ENCODE measurements at places on chromosomes 6 and 20.

DNA sequence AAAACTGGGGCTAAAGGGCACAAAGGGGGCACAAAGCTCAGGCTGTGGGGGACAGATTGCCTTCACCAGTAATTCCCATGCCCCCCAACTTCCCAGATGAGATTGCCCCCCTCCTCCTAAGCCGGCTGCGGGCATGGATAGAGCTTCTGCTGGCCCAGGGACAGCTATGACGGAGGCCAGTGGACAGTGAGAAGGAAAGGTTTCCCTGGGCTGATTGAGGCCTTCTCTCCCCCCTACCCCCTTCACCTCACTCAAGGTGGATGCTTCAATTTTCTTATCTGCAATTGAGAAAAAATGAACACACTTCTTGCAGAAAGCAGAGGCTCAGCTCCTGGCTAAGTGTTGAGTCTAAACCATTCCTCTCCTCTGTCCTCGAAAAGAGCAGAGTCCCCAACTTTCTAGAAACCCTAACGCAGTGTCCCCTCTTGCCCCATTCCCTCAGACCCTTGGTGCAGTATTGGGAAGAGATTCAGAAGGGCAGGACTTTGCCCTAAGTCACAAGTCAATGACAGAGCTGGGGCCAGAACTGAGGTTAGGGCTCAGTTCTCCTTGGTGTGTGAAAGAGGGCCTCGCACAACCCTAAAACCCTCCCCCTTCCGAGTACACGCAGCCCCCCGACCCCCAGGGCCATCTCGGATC lies 808 bp downstream of the SDC4 start:
- no peak for DNase-seq

DNA sequence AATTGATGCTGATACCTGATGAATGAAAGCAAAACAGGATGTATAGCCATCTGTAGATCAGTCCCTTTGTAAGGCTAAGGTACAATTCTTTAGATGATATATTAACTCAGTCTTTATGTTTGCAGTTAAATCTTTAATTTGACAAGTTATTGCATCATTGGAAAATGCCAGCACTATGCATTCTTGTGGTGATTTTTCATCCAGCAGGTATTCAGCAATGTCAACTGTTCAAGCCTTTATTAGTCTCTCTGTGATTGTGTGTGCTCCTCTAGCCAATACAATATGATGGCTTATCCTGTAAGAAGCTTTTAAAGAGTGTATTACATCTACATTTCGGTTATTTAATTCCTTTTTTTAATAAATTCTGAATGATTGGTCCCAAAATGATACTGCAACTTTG lies 34.3 kb downstream of the HLA-DMB start:
- peak; percentile 80 for DNase-seq

GRCh38 chr6:46699970-46700369 lies 12.3 kb downstream of the TDRD6 start:
- DNase-seq: no peak

- DNase-seq: peak; percentile 17
These were observed 4.1 kb upstream of the GPR63 start for GRCh38 chr6:96841345-96841744.

DNA sequence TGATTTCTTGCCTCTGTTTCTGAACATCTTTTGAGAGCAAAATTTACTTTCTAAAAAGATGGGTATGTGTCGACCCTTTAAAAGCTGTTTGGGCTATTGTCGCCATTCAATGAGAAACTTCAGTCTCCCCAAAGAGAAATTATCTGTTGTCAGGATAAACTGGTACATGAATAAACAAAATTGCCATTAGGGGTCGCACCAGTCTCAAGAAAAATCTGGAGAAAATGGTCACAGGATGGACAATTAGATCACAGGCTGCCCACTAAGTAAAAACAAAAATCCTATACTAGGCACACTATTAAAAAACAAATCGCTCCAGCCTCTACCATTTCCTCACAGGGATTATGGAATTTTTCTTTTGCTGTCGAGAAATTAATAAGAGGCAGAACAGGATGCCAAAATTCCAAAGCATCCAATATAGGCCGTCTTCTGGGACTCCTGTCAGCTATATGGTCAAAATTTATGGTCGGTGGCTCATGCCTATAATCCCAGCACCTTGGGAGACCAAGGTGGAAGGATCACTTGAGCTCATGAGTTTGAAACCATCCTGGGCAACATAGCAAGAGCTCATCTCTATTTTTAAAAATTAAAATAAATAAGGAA lies 5.5 kb upstream of the HLA-E start:
- DNase-seq: peak; percentile 61

DNA sequence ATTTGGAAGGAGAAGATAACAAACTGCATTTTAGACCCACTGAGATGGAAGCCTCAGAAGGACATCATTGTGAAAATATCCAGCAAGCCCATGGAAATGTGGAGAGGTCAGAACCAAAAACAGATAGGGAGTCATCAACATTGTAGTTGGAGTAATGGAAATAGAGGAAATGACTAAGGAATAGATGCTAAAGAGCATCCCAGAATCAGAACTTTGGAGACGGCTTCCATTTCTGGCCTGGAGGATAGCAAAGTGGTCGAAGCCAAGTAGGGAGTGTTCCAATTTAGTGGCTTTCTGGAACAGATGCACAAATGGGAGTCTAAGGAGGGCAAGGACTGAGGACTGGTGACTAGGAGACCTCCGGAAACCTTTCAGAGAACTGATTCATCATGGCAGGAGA lies 3.6 kb downstream of the BEND6 start:
- DNase-seq: peak; percentile 59

DNA sequence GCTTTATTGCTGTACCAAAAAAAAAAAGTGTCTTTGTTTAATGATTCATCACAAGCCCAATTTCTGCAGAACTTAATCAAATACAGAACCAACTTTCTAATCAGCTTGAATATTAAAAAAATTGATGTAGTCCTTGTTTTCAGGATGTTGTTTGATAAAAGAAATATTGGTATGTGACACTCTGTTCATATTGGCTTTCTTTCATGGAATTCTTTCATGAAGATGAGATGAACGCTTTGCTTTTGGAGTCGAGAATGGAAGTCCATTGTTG lies 184.3 kb downstream of the ZNF217 start:
- DNase-seq: no peak

- DNase-seq: no peak
These were observed 148.4 kb downstream of the TBXT start for GRCh38 chr6:166019214-166019613.

- DNase-seq: no peak
These were observed 18.4 kb downstream of the GMPR start for GRCh38 chr6:16256781-16257180.

GRCh38 chr6:132648356-132648755 lies 10.6 kb downstream of the TAAR1 start:
- DNase-seq: peak; percentile 57

GRCh38 chr6:22112461-22112860 lies 184.4 kb downstream of the PRL start:
- no peak for DNase-seq

GRCh38 chr6:125469915-125470314 lies 168.1 kb upstream of the HDDC2 start:
- no peak for DNase-seq

DNA sequence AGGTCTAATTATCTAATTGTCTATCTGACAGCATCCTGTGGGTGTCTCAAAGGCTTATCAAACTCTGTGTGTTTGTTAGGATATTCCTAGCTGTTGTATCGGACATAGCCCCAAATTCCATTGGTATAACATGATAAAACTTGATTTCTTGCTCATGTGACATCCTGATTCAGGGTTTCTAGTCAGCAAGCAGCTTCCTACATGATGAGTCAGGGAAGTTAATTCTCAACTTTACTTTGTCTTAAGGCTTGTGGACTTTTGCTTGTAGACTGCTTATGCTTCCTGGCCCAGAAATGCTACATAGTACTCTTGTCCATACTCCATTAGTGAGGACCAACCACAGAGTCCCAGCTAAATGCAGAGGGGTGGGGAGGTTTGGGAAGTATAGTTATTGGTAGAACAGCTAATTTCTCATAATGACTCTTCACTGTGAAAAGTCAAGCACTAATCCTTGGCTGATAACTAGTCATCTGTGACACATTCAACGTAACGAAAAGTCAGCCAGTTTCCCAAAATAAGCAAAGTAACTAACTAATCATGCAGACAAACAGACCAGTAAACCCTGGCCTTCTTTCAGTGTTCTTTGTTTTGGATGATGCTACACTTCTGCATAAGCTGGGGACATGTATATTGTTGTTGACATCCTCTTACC lies 25.8 kb downstream of the NKAIN2 start:
- peak; percentile 43 for DNase-seq

DNA sequence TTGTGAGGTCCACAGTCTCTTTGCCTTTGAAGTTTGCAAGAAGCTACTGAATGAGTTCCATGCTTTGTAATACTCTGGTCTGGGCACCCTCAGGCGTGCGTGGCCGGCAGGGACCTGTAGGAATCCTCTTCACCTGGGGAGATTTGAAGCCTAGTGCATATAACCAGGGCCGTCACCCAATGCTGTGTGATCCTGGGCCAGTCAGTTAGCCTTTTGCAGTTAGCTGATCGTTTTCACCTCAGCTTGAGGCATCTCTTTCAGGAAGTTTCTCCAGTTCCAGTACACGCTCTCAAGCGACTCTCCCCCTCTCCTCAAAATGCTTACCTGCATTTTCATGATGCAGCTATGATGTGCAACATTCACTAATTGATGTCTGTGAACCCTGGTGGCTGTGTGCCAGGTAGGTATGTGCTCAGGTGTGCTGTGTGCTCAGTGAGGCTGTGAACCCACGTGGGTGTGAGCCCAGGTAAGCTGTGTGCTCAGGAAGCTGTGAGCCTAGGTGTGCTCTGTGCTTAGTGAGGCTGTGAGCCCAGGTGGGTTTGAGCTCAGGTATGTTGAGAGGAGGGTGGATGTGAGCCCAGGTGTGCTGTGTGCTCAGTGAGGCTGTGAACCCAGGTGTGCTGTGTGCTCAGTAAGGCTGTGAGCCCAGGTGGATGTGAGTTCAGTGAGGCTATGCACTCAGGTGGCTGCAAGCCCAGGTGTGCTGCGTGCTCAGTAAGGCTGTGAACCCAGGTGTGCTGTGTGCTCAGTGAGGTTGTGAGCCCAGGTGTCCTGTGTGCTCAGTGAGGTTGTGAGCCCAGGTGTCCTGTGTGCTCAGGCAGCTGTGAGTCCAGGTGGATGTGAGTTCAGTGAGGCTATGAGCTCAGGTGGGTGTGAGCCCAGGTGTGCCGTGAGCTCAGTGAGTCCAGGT lies 120.4 kb downstream of the PHACTR3 start:
- DNase-seq: no peak

DNA sequence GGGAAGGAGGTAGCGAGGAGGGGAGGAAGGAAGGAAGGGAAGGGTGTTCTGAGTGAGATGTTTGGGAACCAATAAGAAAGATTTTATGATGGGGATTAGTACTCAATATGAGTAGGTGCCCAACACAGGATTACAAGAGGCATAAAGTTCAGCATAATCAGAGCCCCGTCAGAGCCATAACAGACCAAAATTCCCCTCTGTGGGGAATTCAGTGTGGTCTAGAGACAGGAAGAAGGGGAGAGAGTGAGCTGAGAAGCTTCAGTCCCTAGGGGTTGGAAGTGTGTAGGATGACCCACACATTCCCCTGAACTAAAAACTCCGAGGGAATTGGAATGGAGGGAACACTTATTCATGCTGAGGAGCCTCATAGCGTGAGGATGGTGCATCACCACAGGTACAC lies 160.3 kb upstream of the SASH1 start:
- no peak for DNase-seq

GRCh38 chr20:1391640-1392442 lies 1.0 kb downstream of the FKBP1A start:
- peak; percentile 26 for DNase-seq

- no peak for DNase-seq
These were observed 247.8 kb downstream of the FNDC1 start for GRCh38 chr6:159416891-159417560.

GRCh38 chr6:127332383-127332961 lies 10.9 kb downstream of the ECHDC1 start:
- no peak for DNase-seq

DNA sequence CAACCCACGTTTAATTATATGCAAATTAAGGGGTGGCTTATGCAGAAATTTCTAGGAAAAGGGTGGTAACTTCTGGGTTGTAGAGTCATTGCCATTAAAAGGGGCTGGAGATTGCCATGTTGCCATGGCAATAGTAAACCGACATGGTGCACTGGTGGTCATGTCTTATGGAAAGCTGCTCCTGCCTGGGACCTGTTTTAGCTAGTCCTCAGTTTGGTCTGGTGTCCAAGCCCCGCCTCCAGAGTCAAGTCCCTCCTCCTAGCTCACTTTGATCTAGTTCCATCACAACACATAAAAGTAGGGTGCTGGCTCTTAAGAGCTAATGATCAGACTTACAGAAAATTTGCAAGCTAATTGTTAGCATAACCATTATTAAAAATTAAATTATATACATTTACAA lies 5.3 kb downstream of the SLC22A2 start:
- no peak for DNase-seq

GRCh38 chr20:51076786-51077685 lies 54.1 kb upstream of the KCNG1 start:
- DNase-seq: no peak

- no peak for DNase-seq
These were observed 15.8 kb upstream of the THBS2 start for GRCh38 chr6:169269180-169270076.

DNA sequence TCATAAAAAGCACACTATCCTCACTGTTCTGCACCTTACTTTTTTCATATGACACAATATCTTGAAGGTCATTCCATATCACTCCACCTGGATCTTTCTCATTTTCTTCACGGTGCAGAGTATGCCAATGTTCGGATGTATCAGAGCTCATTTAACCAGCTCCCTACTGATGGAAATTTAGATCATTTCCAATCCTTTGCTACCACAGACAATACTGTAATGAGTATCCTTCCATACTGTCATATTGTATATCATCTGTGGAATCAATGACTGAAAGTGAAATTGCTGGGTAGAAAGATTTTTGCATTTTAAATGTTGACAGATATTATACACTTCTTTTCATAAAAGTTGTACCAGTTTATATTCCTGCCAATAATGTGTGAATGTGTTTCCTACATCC lies 2.2 kb upstream of the RAB44 start:
- no peak for DNase-seq

- DNase-seq: no peak
These were observed 16.0 kb upstream of the CITED2 start for GRCh38 chr6:139390447-139390846.
